ENCODE measurements at places on chromosomes 6 and 20.

DNA sequence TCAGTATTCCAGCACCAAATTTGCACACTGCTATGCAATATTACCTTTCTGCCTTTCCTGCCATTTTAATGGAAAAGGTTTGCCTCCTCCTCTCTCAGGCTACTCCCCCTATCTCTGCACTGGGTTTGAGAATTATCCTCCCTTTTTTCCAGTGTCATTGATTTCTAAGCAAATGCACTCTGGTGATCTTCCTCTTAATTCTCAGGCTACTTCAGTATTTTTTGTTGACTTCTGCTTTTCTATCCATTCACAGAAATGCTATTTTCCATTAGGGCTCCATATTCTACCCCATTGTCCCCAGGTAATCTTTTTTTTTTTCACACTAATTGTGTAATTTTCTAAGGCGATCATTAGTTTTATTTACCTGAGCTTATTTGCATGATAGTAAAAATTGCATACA, 144.0 kb downstream of the GJA1 start:
- no peak for DNase-seq

- no peak for DNase-seq
Observed at GRCh38 chr20:9082741-9083140, 13.9 kb downstream of the PLCB4 start.

- DNase-seq = no peak
Observed at GRCh38 chr6:138063726-138064125, 43.5 kb downstream of the PERP start.

GRCh38 chr6:14921878-14922671, 323.8 kb upstream of the JARID2 start:
- DNase-seq = no peak

Data from NCI-H82 (cell line).